Testis (tissue), 5 donors: ENCODE measurements at places on chromosomes 7 and 10. TPM values are rescaled to one million over a fixed set of nuclear protein-coding genes. Genes with fewer than 3 reads are reported as not detected.

DNA sequence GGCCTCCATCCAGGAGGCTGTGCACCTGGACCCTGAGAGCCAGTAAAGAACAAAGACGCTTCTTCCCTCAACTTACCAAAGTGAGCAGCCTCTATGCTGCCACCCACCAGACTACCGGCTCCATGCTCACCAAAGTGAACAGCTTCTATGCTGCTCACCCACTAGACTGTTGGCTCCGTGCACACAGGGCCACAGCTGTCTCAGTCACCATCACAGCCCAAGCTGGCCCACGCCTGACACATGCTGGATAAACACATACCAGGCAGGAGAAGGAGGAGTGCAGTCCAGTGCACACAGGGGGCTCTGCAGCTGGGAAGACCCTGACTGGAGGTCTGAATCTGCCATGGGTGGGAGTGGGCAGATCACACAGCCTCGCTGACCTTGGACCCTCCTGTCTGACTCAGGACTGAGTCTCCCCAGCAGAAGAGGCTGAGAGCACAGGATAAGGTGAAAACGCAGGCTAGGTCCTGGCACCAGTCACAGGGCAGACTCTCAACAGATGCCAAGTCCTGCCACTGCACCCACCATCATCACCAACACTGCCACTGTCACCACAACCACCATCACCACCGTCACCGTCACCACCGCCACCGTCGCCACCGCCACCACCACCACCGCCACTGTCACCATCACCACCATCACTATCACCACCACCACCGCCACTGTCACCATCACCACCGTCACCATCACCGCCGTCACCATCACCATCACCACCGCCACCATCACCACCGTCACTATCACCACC is 130.9 kb downstream of the MAD1L1 start:
- DNase-seq = no peak

- no peak for DNase-seq
These were observed 472.4 kb downstream of the TFEC start for GRCh38 chr7:115558161-115558560.

AGAP5 gene
- total RNA-seq = 25.5 TPM

SHH gene
- total RNA-seq = 0.06 TPM
